Mucosa of descending colon (tissue), 3 donors: ENCODE measurements at places on chromosomes 11 and 22. TPM values are rescaled to one million over a fixed set of nuclear protein-coding genes. Genes with fewer than 3 reads are reported as not detected.

Gene OR51B2
- not detected for total RNA-seq

Gene HEPACAM
- not detected for total RNA-seq

Gene DEFB131B
- not detected for total RNA-seq

Gene TYR
- total RNA-seq = not detected

DNA sequence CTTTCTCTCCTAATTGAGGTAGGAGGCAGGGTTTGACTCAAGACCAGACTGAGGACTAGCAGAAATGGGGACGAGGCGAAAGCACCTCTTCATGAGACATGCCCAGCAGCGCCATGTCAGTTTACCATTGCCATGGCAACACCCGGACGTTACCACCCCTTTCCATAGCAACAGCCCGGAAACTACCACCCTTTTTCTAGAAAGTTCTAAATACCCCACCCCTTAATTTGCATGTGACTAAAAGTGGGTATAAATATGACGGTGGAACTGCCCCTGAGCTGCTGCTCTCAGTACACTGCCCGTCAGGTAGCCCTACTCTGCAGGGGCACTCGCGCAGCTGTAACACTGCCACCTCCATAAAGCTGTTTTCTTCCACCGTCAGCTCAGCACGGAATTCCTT is 5.9 kb upstream of the RAC2 start:
- DNase-seq = no peak

GRCh38 chr11:69171476-69172240 is 15.9 kb downstream of the SMIM38 start:
- no peak for DNase-seq

GRCh38 chr22:44398856-44399837 is 86.4 kb upstream of the SHISAL1 start:
- peak; percentile 2 for DNase-seq

DNA sequence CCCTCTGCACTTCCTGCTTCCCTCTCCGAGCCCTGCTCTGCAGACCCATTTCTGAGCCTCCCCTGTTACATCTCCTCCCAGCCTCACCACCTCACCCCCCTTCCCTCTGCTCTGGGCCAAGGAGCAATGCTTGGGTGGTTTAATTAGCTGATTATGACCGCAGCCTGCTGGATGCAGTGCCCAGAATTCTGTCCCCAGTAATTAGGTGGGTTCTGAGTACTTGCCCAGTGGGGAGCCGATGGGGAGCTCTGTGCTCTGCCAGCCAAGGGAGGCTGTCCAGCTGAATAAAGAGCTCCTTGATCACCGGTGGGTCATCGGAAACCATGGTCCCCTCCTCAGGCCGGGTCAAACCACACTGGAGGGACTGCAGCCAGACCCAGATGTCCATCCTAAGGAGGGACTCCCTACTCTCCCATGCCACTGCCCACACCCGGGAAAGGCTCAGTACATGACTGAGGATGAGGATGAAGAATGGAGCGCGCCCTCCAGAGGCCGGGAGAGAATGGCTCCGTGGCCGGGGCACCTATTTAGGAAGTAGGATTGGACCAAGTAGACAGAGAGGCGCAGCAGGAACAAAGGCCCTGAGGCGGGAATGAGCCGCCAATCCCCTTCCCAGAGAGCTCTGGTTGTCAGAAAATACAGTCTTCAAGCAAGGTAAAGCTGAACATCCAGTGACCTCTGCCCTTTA is 9.1 kb downstream of the ARRB1 start:
- no peak for DNase-seq

DNA sequence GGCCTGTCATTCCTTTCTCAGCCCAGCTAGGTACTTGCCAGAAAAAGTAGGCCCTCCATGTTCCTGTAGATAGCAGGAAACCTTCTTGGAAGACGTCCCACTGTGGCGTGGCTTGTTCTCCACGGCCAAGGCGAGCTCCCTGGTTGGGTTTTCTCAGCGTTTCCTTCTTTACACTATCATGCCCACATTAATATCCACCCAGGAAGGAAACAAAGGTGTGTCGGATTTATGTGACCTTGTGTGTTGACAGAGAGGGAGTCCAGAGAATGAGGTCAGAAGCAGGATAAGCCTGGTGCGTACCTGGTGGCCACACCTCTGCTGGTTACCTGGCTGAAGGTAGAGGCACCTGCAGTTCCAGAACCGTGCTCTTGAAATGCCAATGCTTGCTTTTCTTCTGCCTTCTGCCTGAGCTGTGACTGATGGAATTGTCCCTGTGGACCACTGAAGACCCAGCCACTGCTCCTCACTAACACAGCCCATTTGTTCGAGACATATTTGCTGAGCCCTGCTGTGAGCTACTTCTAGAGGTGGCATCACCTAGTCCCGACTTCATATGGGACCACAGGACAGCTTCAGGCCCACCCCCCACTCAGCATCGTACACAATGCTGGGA is 7.9 kb downstream of the ASPHD2 start:
- peak; percentile 72 for DNase-seq

- no peak for DNase-seq
Measured at GRCh38 chr11:106619320-106619990, 398.8 kb downstream of the GUCY1A2 start.

DNA sequence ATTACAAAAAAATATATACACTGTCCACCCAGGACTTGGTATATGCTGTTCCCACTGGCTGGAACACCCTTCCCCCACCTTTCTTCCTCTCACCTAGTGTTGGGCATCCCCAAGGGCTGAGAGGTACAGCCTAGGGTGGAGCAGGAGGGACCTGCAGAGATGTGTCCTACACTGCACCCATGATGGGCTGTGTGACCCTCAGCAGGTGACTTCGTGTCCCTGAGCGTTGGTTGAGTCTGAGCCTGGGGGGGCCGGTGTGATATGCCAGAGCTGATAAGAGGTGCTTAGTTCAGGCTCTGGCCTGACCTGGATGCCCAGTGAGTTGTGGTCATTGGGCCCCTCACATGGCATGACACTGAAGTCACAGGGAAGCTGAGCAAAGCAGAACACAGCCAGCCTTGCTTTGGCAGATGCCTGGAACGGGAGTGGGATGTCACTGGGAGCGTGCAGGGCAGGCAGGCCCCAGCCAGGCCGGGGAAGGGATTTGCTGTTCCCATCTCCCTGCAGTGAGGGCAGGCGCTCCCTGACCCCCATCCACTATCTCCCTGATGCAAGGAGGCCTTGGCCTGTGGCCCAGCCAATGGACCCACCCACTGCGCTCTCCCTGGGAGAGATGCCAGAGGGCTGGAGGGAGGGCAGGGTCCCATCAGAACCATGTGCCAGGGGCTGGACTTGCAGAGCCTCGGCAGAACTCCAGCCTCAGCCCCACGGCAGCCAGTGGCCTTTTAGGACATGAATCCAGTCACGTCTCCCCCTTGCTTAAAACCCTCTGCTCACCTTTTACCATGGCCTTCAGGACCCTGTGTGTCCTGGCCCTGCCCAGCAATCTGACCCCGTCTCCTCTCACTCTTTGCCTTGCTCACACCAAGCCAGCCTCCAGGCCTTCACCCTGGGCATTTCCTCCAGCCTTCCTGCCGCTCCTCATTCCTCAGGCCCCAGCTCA is 138.9 kb downstream of the MN1 start:
- peak; percentile 52 for DNase-seq
